ENCODE measurements at places on chromosomes 3 and 15.
A peak's percentile ranks its signal among the peaks of the same experiment; 100 is the strongest.

DNA sequence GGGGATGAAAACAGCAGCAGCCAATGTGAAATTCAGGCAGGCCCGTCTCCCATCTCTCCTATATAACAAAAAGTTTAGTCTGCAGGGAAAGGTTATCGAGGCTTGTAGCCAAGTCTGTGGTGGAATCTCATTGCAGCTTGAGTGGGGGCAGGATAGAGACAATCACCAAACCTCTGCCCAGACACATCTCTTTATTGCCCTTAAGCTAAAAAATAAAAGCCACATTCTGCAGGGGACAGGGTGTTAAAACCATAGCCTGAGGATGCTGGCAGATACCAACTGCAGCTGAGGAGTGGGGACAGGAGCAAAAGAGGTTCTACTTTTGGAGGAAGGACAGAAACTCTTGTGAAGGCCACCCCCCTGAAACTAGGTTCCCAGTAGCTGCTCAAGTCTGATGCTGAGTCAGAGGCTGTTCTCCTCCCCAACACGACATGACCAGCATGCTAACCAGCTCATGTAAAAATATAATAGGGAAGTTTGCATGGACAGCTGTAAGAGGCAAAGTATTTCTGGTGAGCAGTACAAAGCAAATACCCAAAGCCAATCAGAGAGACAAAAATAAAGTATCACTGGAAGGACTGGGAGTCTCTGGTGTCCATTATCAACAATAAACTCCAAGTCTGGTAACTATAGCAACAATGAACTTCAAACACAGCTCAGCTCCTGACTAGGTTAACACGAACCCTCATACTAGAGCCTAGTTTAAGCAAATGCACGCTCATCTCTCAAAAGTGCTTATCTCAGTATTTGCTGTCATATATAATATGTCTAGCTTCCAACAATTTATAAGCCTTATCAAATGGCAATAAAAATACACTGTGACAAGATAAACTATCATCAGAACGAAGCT is 362.2 kb upstream of the SLCO3A1 start:
- no peak for DNase-seq

DNA sequence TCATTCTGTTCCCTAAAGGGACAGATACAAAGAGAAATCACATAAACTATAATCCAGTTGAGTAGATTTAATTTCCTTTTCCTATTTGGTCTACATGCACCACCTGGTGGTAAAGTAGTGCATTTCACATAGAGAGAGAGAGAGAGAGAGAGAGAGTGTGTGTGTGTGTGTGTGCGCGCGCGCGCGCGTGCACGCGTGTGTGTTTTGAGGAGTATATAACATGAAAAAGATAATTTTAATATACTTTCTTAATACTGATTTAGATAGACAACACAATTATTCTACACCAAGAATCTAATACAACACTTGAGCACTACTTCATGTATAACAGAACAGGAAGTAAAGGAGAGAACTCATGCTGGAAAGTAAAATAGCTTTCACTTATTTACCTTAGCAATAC is 1.1 kb upstream of the FGF7 start:
- DNase-seq = peak; percentile 66

- no peak for DNase-seq
These were observed 37.8 kb upstream of the GRIP2 start for GRCh38 chr3:14577897-14578296.

DNA sequence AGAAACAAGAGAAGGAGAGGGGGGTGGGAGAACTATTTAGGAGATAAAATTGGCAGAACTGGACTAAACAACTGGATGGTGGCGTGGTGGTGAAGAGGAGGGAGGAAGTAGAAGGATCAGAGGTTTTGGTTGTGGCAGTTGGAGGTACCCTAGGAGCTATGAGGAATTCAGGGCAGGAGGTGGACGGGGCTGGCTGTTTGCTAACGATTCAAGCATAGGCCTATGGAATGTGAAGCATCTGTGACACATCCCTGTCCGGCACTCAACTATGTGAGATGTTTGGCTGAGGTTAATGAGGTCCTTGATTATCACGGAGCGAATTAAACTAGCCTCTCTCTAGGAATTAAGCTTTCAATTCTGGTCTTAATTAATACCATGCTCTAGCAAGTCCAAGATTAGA is 13.5 kb downstream of the TARS3 start:
- DNase-seq = peak; percentile 64

GRCh38 chr15:73593304-73594074 is 39.7 kb downstream of the NPTN start:
- no peak for DNase-seq

DNA sequence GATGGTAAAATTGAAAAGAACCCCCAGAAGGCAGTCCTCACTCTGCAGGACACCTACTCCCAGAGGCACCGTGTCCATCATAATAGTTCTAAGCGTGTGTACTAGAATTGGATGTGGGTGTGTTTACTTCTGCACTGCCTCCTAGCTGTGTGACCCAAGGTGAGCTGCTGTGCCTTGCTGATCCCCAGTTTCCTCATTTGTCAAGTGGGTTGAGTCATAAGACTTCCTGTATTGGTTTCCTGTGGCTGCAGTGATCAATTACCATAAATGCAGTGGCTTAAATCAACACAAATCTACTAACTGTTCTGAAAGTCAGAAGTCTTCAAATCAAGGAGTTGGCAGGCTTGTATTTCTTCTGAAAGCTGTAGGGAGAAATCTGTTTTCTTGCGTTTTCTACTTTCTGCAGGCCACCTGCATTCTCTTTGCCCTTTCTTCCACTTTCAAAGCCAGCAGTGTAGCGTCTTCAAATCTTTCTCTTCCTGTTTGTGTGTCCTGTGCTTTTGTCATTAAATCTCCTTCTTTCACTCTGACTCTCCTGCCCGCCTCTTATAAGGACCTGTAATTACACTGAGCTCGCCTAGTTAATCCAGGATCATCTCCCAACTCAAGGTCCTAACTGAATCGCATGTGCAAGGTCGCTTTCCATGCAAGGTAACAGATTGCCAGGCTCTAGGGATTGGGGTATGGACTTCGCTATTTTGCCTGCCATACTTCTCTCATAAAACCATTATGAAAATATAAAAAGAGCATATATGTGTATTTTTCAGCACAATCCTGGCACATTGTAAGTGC is 59.0 kb downstream of the RORA start:
- DNase-seq = no peak

- no peak for DNase-seq
These were observed 46.7 kb upstream of the CCDC80 start for GRCh38 chr3:112687616-112688015.

DNA sequence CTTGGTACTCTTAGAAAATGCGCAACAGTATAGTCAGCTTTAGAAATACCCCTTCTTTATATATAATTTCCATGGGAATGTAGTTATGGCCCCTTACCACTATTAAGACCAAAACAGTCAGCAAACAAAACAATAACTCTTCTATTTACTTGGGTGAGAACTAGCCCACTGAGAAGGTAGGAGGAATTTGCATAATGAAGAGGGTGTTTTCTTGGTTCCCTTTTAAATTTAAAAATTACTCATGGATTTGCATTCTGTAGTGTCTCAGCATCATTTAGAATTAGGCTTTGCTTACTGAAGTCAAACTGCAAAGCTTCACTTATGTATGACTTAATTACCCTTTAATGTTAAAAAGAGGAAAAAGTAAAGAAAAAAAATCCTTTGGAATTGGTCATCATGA is 350.8 kb downstream of the PTPRG start:
- no peak for DNase-seq

DNA sequence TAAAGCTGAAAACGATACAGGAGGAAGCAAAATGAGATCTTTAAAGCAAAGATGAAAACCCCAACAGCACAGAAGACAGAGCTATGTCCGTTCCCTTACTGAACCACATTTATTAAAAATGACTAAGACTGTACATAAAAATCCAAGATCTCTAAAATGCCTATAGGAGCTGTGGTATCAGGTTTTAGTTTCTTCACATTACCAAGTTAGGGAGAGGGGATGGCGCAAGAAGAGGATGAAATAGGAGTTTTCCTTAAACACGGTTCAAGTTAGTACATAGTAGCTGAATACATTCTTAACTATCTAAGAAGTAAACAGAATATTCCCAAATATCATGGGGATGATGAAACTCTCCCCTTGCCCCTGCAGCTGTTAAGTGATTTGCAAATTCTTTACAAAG is 6.3 kb downstream of the EOMES start:
- peak; percentile 15 for DNase-seq

GRCh38 chr3:11548721-11549131 is 95.0 kb downstream of the VGLL4 start:
- DNase-seq = peak; percentile 70

DNA sequence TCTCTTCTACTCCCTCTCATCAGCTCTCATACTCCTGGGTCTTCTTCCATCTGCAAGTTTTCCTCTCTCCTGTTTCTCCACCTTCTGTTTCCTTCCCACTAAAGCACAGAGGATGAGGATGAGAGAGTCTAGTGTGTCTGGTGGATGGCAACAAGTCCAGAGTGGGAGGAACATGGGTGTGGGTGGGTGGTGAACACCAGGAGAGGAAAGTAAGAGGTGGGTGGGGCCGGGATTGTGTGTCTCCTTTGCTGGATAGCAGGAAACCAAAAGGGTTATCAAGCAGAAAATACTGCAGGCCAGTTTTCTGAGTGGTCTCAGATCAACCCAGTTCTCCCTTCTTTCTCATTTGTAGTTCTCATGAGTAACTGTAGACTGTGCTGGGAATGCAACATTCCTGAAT is 52.9 kb upstream of the EPHB1 start:
- no peak for DNase-seq

- no peak for DNase-seq
These were observed at the start of gene PARP15 for GRCh38 chr3:122577409-122578031. PARP15 (plus strand) TSS chr3:122577650; CDS start chr3:122577668, 18 bp downstream.

- no peak for DNase-seq
These were observed 132.8 kb upstream of the NPHP3 start for GRCh38 chr3:132854856-132855535.

- peak; percentile 8 for DNase-seq
These were observed 15.9 kb upstream of the LCMT2 start for GRCh38 chr15:43346305-43346704.

DNA sequence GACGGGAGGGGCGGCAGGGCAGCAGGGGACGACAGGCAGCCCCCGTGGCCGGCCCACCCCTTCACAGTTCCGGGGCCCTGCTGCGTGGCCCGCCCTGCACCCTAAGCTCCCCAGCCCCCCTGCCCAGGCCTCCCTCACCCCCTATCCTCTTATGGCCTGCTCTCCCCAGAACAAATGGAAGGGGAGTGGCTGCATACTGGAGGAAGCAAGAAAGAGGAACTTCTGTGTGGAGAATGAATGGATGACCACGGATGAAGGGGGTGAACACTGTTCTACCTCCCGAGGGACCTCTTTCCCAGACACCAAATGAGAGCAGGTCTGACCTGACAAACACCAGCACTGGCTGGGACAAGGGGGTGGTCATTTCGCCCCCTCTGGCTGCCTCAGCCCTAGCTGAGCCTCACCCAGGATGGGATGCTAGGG is 25.0 kb downstream of the SEC61A1 start:
- DNase-seq = no peak

- DNase-seq = no peak
These were observed 54.8 kb downstream of the SMAD3 start for GRCh38 chr15:67120009-67120838.

- no peak for DNase-seq
These were observed 641 bp upstream of the VPS13C start for GRCh38 chr15:62060896-62061280.

GRCh38 chr3:1830851-1831250 is 267.8 kb upstream of the CNTN4 start:
- DNase-seq = no peak

DNA sequence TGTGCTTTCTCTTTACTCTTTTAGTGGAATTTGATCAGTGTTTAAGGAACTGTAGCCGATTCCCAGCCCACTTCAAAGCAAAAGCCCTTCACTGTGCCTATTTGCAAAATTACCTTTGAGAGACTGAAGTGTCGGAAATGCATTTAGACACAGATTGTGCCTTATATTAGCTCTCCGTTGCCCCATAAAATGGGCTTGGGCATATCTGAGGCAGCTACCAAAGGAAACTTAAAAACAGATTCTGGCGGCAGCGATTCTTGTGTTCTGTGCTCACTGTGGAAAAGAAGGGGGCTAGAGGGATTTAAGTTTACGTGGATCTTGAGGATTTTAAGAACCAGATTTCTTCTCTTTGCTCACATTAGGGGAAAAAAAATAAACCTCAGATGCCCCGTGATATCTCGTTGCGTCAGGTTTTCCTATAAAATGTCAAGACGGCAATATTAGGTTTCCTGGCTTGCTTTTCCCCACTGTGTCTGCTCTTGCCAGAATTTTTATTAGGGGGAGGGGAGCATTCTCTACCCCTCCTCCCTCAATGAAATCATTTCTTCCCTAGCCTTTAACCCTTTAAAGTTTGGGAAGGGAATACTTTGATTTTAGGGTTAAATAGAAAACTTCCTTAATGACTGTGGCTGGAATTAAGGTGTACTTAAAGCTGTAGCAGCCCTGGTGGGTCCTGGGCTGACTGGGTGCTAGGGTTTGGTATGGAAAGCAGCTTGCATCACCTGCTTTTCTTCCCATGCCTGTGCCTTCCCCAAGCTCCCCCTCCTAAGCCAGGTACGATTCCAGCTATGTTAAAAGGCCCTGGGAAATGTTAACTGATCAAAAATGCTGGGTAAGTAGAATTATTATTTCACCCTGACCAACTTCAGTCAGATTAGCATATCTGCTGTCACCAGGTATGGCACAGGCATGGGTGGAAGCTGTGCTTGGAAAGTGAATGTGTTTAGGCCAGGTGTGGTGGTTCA is 73.8 kb downstream of the SMAD3 start:
- DNase-seq = no peak

- DNase-seq = no peak
These were observed 413.7 kb downstream of the LPP start for GRCh38 chr3:188567478-188568195.

GRCh38 chr15:95024351-95024750 is 793.0 kb downstream of the MCTP2 start:
- DNase-seq = peak; percentile 12

DNA sequence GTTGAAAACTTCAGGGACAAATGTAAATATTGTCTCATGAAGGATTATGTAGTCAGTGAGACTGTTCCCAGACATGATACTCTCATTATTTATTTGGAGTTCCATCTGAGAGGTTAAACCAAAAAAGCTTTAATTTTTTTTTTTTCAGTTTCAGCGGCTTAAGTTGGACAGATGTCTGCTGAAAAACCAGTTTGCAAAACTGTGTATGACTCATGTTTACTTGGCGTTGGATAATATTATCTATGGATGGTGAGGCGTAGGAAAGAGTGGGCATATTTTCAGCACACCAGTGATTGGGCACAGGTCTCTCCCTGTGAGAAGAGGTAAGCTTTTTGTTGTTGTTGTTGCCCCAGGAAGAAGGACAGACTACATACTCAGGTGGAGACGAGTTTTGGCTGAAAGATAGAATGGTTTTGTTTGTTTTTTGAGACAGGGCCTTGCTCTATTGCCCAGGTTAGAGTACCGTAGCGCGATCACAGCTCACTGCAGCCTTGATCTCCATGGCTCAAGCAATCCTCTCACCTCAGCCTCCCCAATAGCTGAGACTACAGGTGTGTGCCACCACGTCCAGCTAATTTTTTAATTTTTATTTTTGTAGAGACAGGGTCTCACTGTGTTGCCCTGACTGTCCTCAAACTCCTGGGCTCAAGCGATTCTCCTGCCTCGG is 16.4 kb upstream of the ANXA2 start:
- DNase-seq = peak; percentile 76

GRCh38 chr3:190305406-190305805 is 16.8 kb downstream of the CLDN1 start:
- peak; percentile 59 for DNase-seq

- no peak for DNase-seq
These were observed 90.4 kb downstream of the TBC1D2B start for GRCh38 chr15:77986891-77987764.

- DNase-seq = no peak
These were observed 4.3 kb upstream of the SLC6A20 start for GRCh38 chr3:45800611-45801010.
